ENCODE measurements at places on chromosomes 4 and X.
A peak's percentile ranks its signal among the peaks of the same experiment; 100 is the strongest.

GRCh38 chr4:20028645-20029044, 223.1 kb upstream of the SLIT2 start:
- no peak for DNase-seq

- DNase-seq = no peak
Measured at GRCh38 chrX:66675541-66675940, 36.7 kb upstream of the EDA2R start.

DNA sequence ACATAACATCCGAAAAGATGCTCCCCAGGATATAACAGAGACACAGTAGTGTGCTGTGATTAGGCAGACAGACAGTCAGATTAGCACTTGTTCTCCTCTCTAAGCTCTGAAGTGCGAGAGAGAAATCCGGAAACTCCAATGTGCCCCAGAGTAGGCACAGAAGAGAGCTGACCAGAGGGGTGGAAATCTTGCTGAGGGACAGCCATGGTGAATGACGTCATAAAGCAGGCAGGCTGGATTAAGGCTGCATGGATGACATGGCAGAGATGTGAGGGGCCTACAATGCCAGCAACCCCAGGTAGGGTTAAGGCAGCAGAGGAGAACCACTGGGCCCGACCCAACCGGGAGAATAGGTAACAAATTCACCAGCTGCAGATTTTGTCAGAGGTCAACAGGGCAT, 53.3 kb downstream of the MEPE start:
- no peak for DNase-seq

DNA sequence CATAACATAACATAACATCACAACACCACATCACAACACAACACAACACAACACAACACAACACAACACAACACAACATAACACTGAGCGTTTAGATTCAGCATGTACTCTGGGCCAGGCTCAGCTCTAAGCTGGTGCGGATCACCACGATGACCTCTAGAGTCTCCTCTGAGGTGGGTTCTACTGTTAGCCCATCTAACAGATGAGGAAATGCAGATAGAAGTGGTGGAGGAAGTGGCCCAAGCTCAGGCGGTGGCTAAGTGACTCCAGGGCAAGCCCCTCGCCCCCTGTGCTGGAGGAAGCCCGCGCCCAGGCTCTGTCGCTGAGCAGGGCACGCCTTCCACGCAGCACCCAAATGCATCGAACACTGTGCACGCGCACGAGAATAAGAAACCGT, 45.3 kb upstream of the CDKN2AIP start:
- no peak for DNase-seq

- no peak for DNase-seq
Measured at GRCh38 chr4:140102421-140102820, 51.6 kb downstream of the MAML3 start.

- DNase-seq = no peak
Measured at GRCh38 chr4:124941267-124941666, 228.7 kb upstream of the ANKRD50 start.

DNA sequence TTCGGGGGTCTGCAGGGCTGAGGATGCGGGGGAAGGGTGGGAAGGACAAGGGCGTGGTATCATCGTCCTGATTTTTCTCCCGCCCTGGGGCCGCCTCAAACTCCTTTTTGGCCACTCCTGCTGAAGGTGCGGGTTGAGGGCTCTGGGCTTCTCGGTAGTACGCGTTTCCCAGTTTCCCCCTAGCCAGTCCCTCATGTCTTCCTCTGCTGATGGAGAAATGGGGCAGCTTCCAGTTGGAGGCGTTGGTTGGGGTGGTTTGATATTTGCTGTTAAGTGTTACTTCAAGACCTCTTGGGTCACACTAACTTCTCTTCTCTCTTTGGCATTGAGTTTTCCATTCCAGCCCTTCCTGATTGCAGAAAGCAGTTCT, 482 bp downstream of the GSTCD start:
- peak; percentile 12 for DNase-seq

DNA sequence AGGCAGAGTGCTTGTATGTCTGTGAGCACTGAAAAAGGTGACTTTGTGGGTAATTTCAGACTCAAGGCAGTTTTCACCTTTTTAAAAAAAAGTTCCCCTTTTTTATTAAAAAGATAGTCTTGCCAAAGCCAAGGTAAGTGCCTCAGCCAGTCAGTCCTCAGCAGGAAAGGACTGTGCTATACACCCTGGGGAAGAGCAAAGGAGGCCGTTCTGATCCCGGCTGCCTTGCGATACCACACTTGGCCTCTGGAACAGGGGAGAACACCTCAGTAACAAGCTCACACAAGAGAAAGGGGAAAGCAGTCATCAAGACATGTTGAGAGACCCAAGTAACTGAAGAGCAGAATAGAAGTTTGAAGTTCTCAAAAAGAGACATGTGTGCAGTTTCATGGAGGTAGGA, 541.7 kb downstream of the BCOR start:
- no peak for DNase-seq

DNA sequence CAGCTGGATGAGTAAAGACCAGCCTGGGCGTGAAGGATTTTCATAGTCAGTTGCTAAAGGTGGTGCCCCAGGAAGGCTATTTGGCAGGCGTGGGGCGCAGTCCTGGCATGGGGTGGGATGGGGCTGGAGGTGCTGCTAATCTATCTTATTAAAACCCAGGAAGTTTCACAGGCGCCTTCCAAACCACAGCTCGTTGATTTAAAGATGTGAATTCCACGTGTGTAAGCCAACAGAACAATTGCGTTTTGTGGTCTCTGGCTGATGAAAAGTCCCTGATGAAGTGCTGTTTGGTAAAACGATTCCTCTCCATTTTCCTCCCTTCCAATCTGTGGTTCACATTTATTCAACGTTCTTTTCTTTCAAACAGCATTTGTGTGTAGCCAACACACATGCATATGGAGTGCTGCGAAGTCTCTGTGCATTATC, 105.0 kb downstream of the TBL1X start:
- no peak for DNase-seq

DNA sequence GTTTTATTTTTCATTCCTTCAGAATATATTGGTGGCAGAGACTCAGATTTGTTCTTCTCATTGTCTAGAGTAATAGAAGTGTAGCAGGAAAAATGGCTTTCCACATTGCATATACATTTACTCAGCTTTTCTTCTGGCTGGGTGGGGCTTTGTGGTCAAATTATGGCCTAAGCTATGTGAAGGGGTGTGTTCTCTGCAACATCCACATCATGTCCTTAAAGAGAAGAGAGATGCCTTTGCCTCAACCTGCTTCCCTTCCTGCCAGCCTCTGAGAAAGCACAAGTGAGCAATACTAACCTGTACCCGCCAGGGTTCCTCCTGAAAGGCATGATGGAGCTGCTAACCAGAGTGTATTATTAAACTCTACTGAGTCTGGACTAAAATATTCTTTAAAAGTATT, 695.6 kb upstream of the FAM241A start:
- DNase-seq = no peak

DNA sequence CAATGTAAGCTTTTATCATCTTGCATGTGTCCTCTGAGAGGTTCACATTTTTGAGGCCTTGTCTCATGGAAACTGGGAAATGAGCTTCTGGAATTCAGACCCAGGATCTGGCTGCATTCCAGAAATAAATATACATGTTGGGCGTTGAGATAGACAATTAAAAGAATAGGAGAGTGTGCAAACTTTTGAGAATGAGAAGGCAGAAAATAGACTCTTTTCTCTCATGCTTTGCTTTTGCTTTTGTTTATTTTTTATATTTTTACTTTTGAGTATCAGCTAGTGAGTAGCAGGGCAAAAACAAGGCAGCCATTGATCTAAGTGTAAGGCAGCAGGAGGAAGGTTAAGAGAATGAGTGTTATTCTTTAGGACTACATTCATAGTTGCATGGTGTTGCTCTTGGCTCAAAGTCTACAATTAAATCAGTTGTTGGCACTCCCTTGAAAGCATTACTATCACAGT, 12.4 kb downstream of the SHROOM3 start:
- peak; percentile 88 for DNase-seq
